ENCODE measurements at places on chromosomes 6 and 20. TPM values are rescaled to one million over a fixed set of nuclear protein-coding genes. Genes with fewer than 3 reads are reported as not detected.
A peak's percentile ranks its signal among the peaks of the same experiment; 100 is the strongest.

DNA sequence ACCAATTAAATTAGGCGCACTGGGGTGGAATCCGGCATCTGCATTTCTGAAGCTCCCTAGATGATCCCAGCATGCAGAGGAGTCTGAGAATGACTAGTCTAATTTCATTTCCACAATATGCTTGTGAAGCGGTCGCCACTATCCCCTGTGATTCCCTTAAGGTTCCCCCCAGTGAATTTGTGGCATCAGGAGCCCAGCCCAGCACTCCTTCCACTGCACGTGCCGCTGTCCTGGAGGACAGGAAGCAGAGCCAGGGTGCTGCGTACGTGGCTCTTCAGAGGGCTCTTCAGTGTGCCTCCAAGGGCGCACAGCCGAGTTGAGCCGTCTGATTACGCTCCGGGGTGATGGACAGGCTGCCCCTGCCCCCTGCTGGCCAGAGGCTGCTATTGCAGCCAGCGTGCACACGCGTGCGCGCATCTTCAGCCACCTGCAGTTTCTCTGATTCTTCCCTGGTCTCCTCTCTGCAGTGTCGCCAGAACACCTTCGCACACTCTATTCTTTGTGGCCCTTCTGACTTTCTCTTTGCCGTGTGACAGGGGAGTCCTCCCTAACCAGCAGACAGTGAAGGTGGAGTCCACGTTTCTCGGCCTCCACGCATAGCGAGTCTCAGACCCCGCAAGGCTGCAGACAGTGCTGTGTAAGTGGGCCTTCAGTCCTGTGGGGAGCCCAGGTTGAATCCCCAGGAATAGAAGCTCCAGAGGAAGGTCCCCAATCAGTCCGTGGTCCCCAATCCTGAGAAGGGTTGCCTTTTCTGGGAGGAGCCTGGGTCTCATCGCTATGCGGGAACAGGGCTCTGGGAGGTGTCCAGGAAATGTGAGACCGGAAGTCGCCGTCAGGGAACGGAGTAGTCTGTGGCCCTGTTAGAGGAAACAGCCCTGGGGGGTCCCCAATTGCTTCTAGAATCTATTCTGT lies 16.5 kb upstream of the NCR2 start:
- peak; percentile 66 for DNase-seq

Gene GPX5
- total RNA-seq: not detected

DNA sequence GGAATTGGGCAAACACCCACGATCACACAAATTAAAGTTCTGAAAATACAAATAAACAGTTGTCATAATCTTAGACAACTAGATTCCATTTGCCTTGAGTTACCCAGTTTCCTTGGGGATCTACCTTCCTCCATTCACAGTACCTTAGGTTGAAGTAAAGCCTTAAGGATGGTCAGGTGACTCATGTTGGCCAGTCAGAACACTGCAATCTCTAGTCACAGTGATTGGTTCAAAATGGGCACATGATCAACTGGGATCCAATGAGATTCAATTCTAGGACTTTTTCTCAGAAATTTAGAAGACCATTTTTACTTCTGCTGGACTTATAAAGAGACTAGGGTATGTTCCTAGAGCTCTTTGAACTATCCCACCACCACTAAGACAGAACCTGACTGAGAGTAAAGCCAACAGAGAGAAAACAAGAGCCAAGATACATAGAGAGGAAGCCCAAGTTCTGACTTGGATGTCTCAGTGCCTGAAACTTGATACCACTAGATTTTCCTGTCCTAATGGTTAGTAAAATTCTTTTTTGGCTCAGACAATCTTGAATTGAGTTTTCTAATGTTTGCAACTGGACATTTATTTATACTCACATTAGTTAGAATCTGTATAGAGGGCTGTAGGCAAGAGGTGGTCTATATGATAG lies 8.6 kb upstream of the CLIC5 start:
- no peak for DNase-seq

Gene HLA-G
- not detected for total RNA-seq

Gene FHL5
- not detected for total RNA-seq

GRCh38 chr20:7174554-7174953 lies 407.1 kb downstream of the BMP2 start:
- no peak for DNase-seq

- no peak for DNase-seq
Measured at GRCh38 chr6:73043446-73043845, 181.8 kb downstream of the KHDC1L start.

- no peak for DNase-seq
Measured at GRCh38 chr20:62301111-62301668, 1.6 kb upstream of the ADRM1 start.

GRCh38 chr6:56244089-56244488 lies 3.3 kb downstream of the COL21A1 start:
- no peak for DNase-seq

Gene PSORS1C2
- total RNA-seq: not detected

Gene YTHDF1
- total RNA-seq: 12.8 TPM

GRCh38 chr6:35191889-35192288 lies 21.9 kb upstream of the SCUBE3 start:
- DNase-seq: no peak

Gene HLA-DOB
- total RNA-seq: 0.26 TPM

DNA sequence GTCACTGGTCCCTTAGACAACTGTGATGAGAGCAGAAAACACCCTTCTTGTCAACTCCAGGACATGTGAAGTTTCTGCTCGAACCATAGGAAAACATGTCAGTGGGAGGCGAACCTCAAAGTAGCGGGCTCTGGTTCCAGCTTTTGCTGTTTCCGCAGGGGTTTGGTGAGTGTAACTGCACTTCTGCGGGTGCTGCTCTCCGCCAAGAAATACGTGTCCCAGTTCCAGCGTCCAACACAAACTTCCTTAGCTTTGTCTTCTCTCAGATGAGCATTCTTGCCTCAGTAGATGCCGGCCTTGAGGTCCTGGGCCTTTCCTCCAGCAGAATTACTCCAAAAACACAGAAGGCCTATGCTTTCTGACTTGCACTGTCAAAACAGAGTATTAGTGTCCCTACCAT lies 156.3 kb downstream of the FNDC1 start:
- no peak for DNase-seq

GRCh38 chr20:48725555-48725991 lies 102.2 kb downstream of the PREX1 start:
- DNase-seq: peak; percentile 54

Gene MEI4
- not detected for total RNA-seq

GRCh38 chr6:168264593-168265335 lies 54.8 kb downstream of the DACT2 start:
- no peak for DNase-seq

DNA sequence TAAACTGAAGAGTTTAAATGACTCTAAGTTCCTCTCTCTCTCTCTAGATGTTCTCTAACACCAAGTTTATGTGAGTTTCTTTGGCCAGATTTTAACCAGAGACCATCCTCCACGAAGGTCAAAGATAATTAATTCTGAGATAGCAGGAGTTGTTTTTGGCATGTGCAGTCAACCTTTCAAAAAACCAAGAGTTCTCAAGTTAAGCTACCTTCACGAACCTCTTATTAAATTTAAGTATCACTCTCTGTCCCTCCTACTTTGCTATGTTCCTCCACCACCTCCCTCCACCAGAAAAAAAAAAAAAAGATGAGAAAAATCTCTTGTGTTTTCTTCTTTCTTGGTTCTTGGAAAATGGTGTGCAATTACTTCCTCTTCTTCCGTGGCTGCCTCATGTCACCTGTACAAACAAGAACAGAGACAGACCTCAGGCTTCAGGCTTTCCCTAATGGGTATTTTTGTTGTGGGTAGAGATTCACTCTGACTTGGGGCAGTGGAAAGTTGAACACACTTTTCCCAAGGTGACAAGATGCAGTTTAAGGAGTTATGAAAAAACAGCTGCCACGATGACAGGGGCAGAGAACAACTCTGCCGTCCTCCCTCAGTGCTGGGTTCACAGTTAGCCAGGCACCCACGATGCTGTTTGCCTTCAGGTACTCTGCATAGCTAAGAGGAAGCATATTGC lies 64.3 kb downstream of the ADTRP start:
- no peak for DNase-seq

DNA sequence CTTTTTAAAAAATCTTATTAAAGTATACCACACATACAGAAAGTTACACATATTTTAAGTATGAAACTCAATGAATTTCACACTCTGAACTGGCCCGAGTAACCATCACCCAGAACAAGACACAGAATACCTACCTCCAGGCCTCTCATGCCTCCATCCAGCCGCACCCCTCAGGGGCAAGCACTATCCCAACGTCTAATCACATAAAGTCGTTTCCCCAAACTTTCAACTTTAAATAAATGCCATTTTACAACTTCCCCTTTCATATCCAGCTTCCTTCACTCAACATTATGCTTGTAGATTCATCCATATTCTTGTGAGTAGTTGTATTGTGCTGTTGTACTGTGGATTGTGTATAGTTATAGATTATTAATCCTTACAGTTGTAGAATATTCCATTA lies 539.1 kb downstream of the CD83 start:
- DNase-seq: no peak

DNA sequence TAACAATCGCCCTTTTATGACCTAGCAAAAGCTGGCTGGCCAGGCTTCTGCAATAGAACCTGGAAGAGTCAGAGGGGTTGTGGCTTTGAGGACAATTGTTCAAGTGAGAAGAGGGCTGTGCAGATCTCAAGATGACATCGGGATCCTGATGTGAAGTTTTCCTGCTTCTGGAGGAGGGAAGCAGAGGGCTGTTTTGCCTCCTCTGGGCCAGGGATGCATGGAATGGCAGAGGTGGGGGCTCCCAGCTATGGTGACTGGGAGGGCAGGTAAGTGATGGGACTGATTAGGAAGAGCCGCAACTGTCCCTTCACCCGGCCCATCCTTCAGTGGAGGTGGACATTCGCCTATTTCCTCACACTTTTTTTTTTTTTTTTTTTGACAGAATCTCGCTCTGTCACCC lies 43.4 kb upstream of the BLCAP start:
- DNase-seq: no peak

DNA sequence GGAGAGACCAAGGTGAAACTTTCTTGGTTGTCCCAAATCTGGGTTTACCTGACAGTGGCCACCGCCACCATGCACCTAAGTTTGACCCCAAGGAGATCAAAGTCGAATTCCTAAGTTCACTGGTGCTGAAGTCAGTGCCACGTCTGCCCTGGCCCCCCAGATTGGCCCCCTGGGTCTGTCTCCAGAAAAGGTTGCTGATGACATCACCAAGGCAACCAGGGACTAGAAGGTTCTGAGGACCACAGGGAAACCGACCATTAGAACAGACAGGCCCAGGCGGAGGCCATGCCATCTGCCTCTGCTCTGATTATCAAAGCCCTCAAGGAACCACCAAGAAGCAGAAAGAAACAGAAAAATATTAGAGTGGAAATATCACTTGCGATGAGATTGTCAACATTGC lies 91.2 kb downstream of the DLL1 start:
- DNase-seq: no peak

Data from fibroblast of lung (primary cell).